ENCODE measurements at places on chromosomes 5 and 9.

DNA sequence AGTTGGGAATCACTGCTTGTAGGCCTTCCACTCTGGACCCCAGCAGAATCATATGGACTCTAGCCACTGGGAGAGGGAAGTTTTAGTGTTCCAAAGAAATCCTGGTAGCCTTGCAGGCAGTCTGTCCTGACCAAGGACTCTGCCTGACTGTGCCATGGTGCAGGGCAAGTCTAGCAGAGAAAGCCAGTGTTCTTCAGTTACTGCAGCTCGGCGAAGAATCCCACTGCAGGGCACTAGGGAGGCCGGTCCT is 20.3 kb upstream of the MATR3 start:
- no peak for DNase-seq

DNA sequence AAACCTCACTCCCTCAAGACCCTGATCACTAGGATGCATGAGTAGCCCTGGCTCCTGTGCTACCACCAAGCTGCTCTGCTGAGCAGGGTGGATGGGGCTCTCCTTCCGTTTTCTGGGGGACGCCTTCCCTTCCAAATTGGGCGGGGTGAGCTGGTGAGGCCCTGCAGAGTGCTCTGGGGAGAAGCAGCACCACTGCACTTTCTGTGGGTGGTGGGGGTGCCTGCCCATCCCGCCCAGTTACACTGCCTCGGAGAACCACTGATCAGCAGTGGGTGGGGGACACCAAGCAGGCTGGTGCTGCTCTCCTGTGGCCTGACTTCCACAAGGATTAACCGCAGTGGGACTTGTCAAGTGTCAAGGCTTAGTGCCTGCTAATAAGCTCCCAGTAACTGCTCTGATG is 19.0 kb downstream of the GFPT2 start:
- no peak for DNase-seq

DNA sequence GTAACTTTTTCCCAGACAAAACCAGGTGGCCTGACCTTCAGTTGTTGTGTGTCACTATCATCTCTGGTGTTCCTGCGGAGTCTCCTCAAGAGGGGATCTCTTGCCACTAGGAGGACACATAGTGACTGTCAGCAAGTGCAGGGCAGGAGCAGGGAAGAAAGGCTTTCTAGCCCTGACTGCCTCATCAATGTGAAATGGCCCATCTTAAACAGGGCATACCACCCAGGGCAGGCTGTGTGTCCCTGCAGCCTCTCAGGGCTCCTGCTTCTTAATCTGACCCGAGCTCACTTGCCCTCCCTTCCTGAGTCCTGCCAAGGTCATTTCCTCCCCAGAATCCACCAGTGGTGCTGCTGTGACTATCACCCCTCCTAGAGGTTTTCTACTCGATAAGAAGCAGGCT is 57.4 kb upstream of the SIMC1 start:
- DNase-seq = no peak

DNA sequence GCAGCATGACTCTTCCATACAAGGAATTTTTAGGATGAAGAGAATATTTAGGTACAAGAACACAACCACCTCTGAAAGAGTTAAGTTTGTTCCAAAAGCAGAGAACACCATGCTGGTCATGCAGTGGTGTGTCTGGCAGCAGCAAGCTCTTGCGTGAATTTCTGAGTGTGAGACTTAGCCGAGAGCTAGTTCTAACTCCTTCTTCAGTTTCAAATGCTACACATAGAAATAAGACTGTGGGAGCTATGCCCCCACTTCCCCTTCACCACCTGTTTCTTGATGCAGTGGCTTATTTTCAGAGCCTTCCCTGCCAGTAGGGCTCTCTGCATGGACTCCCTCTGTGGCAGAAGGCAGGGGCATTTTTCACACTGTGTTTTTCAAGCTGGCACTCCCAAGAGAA is 122.9 kb upstream of the ZNF366 start:
- no peak for DNase-seq

- DNase-seq = no peak
These were observed 439.1 kb downstream of the RAB3C start for GRCh38 chr5:59021837-59022514.

DNA sequence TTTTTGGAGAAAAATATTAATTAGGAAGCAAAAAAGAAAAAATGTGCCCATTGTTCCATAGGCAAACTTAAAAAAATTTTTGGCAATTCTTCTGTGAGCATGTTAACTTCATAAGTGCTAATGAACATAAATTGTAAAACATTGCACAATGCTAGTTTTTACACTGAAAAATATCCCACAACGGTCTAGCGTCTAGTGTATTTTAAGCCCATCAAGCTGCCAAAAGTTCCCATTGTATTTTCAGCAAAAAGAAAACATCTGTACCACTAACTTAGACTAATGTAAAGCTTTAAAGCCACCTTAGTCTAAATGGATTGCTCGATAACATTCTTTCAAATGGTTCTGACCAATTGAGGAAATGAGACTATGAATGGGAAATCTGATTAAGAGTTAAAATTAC is 2.8 kb downstream of the NR6A1 start:
- no peak for DNase-seq

DNA sequence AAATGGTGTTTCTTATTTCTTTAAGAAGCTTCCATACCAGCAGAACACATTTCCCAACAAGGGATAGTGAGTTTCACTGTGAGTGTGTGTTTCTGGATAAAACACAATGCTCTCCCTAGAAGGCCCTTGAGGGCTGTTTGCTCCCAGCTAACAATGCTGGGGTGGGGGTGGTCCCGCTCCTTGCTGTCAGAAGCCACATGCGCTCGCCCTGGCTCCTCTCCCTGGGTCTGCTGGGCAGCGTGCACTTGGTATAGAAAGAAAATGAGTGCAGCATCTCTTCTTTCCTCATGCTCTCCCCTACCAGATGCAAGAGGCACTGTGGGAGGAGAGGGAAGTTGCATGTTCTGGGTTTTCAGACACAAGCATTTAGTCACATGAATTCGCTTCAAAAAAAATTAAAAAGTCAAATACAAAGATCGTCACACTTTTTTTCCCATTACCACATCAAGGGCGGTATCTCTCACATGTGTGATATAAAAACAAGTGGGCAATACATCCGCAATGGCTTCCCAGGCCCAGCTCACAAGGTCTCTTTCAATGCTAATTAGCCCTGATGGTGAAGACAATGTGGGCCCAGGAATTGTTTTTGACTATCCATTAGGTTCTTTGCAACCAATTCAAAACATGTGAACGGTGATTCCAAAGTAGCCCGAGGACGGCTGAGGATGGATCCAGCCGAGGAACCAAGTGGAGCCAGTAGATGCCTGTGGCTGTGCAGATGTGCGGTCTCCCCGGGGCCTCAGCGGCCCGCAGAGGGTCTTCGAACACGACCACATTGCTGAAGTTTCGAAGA is 603.6 kb downstream of the IRX1 start:
- no peak for DNase-seq

DNA sequence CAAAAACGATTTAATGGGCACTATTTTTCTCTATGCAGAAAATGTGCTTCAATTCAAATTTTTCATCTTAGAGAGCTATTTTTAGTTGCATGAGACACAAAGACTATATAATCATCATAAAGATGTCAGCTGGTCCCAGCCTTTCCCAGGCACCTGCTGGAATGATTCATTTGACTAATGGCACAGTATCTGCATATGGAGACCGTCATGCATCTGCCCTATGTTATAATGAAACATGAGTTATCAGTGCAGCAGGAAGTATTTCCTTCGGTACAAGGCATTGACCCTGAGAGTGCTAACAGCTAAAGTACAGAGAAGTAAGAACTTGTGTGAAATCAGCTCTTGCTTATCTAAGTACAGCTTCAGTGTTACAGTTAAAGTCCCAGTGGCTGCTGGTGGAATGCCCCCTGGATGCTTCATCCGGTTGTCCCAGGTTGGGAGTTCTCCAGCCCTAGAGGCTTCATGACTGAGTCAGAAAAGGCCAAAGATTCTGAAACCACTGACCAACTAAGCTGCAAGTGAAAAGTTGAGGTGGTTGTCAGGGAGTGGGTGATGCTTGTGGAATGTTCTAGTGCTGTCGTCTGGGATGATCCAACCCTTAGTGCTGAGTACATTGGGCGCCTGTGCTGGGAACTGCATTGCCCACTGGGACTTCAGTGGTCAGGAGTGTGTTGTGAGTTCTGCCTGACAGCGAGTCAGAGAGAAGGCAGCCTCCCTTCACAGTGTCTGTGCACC is 57.2 kb downstream of the MTRR start:
- DNase-seq = peak; percentile 88

DNA sequence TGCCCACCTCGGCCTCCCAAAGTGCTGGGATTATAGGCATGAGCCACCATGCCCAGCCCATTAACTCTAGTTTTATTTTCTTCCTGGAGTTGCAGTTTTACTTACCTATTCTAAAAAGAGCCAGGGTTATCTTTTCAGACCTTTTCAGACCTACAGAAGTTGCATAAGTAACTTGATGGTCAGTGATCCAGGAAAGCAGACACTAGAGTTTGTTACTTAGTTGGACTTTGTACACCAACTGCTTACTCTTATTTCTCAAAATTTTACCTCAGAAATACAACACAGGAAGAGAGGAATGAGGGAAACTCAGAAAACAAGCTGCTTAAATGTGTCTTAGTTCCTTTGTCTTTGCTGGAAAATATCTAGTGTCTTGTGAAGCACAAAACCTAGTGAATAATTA is 25.4 kb downstream of the RAD23B start:
- DNase-seq = no peak

DNA sequence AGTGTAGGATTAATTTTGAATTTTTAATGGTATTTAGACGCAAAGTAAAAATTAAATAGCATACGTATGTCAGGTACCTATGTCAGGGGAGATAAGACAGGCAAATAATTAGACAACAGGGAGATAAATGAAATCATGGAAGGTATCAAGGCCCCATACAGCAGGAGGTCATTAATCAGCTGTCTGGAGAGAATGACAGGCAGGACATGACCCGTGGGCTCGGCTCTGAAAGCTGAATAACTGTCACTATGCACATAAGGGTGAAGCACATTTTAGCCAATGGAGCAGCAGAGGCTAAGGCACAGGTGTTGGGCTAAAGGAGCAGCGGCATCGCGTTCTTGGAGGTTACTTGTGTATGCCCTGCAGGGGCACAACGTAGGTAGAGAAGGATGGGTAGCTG is 11.9 kb downstream of the SLC25A51 start:
- no peak for DNase-seq

Data from fibroblast of skin of right biceps (primary cell).